Smooth muscle cell of the coronary artery (primary cell): ENCODE measurements at places on chromosomes 3 and 15. TPM values are rescaled to one million over a fixed set of nuclear protein-coding genes. Genes with fewer than 3 reads are reported as not detected.

UNC13C gene
- total RNA-seq, result not detected in 2 replicates

NR1I2 gene
- total RNA-seq, result 0.08 TPM in 1 of 2 replicates, not detected in the other

ZCWPW2 gene
- total RNA-seq, result 0.45 and 0.82 TPM in 2 replicates

AADAC gene
- 0.68 and 1.8 TPM in 2 replicates for total RNA-seq

LARP6 gene
- total RNA-seq, result 49.7 and 61.9 TPM in 2 replicates

XIRP1 gene
- not detected in 2 replicates for total RNA-seq
